ENCODE measurements at places on chromosomes 16 and 17.

DNA sequence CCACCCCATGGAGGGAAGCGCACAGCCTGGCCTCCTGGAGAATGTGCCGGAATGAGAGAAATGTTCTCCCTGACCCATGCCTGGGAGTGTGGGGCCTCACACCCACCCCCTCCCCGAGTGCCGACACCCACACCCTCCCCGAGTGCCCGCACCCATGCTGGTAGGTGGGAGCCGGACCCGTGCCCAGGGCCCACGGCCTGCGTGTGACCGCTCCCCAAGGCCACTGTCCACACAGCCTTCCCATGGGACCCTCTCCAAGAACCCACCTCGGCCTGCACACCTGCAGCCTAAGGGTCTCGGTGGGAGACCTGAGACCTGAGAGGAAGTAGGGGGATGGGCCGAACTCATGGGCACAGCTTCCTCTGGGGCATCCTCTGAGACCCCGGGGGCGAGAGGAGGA, 3.3 kb upstream of the PVALEF start:
- no peak for DNase-seq

GRCh38 chr16:57172721-57173290, 13.0 kb downstream of the PSME3IP1 start:
- no peak for DNase-seq

- no peak for DNase-seq
These were observed 315.1 kb upstream of the EEF2KMT start for GRCh38 chr16:5412731-5413130.

GRCh38 chr17:32267690-32268205, 2.1 kb downstream of the RHBDL3 start:
- no peak for DNase-seq

GRCh38 chr16:2450975-2451381, 8.9 kb upstream of the TEDC2 start:
- no peak for DNase-seq

DNA sequence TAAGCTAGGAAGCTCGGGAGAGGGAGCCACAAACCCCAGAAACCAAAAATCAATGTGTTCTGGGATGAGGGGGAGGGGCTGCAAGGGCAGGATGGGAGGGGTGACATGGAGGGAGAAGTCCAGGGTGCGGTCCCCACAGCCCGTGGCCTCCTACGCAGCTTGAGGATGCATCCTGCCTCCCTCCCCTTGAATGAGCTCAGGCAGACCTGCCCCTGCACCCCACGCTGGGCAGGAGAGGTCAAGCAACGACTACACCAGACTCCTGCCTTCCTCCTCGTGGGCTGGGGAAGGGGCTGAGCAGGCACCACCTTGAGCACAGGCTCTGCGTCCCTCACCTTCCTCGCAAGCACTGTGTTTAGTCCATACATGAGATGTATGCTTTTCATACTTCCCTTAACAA, 3.9 kb downstream of the ANKRD13B start:
- DNase-seq = no peak

- no peak for DNase-seq
These were observed 584 bp downstream of the PHOSPHO1 start for GRCh38 chr17:49229805-49230600.

GRCh38 chr17:8708025-8708461, 36.6 kb downstream of the CCDC42 start:
- DNase-seq = no peak

GRCh38 chr17:34301986-34302385, 16.4 kb downstream of the CCL11 start:
- no peak for DNase-seq

DNA sequence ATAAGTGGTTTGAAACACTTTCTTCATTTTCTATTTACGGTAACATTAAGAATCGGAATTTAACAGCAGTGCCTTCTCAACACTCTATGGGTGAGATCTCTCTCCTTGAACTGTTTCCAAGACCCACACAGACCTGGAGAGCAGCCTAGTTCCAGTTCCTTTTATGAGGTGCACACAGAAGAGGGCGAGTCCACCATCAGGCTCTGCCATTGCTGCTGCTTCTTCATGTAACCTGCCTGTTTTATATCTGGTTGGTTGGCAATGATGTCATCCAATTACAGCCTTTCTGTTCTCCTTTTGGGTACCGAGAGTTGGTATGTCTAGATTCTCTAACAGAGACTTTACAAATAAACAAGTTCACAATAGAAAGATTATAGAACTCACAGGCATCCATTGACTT, 225.7 kb downstream of the UTP18 start:
- no peak for DNase-seq

DNA sequence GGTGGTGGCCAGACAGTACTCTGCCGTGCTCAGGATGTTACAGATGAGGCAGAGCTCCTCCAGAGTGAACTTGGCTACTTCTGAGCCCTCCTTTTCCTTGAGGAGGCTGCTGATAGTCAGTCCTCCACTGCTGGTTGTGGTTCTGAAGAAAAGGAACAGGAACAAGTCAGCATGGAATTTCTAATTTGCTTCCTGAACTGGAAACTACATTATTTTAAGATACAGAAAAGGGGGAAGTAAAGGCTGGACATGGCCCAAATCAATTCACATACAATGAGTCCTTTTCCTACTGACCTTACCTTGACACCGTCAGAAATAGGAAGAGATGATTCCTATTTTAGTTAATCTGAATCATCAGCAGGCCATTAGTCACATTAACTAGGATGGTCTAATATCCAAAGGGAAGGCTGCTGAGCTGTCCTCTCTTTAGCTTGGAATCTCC, 154.2 kb downstream of the VPS53 start:
- no peak for DNase-seq

DNA sequence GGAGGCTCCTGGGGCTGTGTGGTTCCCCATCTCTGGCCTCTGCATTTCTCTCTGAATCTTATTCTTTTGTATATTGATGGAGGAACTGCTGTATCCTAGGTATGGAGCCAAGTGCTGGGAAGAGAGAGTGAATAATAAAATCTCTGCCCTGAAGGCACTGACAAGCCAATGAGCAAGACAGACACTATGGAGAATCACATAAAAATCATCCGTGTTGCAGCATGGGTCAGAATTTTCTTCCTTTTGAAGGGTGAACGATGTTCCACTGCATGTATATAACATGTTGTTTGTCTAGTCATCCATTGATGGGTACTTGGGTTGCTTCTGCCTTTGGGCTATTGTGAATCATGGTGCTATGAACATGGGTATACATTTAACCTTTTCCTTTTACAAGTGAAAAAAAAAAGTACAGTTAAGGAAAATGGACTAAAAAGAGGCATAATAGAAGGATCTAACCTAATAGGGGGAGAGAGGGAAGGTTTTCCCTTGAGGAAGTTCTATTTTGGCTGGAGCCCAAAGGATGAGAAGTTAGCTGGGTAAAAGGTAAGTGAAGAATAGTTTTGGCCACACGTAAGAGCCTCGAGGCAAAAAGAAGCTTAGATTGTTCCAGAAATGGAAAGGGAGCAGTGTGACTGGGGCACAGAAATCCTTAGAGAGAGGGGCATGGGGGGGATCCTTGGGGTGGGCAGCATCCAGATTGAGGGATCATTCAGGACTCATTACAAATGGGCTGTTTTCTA, 32.3 kb upstream of the GNA13 start:
- no peak for DNase-seq

DNA sequence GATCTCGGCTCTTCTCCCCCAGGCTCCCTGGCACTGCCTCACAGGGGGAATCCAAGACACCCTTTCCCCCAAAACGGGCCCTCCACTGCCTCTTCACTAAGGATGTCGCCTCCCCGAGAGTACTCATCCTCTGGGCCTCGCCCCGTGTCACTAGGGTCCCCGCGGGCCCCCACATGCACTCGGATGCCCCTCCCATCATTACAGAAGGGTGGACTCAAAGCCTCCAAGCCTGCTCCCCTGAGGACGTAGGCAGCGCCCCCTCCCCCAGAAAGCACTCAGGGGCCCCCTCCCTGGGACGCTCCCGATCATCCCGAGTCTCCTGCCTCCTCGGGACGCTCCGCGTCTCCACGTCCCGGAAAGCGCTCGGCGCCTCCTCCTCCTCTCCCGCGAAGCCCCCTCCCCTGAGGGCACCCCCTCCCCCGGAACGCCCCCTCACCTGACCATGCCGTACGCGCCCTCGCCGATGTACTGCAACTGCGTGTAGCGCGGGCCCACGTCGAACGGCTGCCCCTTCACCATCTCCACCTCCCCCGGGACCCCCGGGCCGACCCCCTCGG, 338 bp downstream of the MAPK3 start:
- no peak for DNase-seq

GRCh38 chr16:77970371-77970770, 52.0 kb upstream of the CLEC3A start:
- no peak for DNase-seq

All from AG09319 (cell line).